M059J (cell line): ENCODE measurements at places on chromosomes 4 and X. TPM values are rescaled to one million over a fixed set of nuclear protein-coding genes. Genes with fewer than 3 reads are reported as not detected.

DNA sequence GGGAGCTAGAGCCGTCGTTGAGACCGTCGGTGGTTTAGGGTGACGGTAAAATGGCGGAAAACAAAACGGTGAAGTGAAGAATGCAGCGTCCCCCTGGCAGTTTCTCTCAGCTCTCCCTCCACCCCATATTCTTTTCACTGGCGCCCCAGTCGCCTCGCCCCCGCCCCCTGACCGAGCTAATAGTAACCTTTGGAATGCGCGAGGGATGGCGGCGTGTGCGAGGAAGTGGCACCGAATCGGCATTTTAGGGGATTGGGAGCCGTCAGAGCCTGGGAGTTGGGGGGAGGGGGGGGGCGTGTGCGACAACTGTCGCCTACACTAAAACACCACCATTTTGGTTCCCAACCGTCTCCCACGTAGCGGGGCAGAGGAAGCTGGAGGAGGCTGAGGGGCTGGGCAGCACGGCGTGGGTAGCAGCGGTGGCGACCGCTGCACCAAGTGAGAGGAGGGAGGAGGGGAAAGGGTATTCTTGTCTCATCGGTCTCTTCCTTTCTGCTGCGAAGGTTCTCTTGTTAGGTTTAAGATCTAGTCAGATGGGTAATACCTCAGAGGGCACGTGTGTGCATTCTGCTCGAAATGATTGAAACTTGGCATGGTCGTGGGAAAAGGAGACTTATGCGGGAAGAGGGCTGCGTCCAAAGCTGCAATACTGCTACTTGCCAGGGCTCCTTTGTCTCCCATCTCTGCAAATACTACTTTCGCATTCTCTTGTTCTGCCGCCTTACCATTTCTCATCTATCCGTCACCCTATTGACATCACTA lies 840 bp downstream of the ZNF711 start:
- peak; percentile 11 for DNase-seq

DNA sequence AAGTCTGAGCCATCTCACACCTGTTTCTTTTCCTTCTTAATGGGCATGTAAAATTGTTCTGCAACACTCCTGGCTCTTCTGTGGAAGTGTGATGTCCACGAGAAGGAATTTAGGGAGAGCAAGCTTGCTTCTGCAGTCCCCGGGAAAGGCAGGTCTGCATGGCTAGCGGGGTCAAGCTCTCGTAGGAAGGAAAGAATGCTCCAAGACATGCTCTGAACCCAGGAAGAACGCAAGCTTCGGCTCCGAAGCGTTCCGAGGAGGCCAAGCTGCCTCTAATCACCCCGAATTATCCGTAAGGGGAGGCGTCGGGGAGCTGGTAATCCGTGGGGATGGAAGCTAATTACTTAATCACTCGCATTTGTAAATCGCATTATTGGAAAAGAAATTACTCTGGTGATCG lies 177.7 kb downstream of the CRLF2 start:
- DNase-seq = no peak

DNA sequence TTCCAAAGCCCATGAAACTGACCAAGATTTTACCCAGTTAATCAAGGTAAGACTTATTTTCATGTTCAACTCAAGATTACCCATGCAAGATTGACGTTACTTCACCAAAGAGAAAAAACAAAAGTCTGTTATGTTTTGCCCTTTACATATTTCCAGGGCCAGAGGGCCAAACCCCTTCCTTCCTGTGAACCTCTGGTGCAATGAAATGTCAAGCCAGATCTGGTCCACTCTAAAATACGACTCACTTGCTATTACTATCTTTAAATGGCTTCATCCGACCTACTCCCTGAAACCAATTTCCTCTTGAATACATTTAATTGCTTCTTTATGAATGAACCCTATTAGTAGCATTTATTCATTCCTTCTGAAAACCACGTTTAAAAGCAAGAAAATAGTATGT lies 33.0 kb downstream of the TSPAN5 start:
- no peak for DNase-seq

DNA sequence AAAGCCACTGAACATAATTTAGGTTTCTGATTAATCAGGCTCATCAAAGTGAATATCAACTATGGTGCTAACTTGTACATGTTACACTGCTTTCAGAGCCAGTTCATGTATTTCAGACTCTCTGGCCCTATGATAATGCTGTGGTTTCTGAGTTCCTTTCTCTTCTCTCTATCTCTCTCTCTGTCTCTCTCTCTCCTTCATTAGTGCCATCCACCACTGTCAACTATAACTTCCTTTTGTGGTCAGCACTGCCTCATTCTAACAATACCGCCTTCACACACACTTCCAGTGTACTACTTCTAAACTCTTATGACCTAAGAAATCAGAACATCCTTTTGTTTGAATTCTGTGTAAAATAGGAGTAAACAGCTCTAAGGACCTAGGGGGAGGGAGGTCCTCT lies 907.1 kb downstream of the RPA4 start:
- peak; percentile 42 for DNase-seq

DNA sequence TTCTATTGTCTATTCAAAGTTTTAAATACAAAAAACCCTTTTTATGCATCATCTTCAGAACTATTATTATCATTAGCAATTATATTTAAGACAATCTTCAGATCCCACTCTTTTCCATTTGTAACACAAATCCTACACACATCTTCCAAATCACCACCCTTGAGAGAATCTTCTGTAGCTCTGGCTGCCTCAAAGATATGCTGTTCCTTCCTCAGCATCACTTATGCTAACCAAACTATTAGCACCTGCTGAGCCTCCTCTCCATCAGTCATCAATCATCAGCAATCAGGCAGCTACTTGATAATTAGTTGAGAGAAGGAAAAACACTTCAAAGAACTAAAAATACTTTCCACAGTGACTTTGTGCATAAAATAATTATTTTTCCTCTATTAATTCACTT lies 1082.2 kb downstream of the C4orf33 start:
- DNase-seq = no peak

DNA sequence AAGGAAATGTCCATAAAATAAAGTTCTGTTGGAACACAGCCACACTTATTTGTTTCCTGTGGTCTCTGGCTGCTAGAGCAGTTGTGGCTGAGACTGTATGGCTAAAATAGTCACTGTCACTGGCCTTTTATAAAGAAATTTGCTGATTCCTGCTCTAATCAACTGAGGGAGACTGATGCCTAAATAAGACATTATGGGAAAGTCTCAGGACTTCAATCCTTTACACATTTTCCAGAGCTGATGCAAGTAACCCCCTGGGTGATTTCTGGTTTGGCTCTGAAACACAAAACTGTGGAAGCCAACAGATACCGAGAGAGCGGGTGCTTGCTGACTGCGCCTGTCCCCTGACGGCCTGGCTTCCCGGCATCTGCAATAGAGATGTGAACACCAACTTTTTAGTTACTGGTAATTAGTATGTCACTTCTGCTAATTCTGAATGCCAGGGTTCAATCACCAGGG lies 64.0 kb downstream of the POLR2B start:
- DNase-seq = no peak

DNA sequence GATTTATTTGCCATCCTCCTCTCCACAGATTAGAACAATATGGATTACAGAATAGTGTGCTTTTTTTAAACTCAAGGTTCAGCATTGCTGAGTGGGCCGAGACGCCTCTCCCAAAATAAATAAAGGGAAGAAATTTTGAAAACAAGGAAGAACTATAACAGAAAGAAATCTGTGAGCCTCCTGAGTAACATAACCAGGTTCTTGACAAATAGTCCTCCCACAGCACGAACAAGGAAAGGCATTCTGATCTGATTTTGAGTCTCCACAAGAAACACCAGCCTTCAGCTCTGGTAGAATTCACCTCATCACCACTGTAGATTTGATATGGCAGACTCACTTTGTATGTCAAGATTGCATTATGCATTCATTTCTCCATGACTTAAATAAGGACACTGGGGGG lies 173.6 kb downstream of the HHIP start:
- DNase-seq = no peak

- no peak for DNase-seq
These were observed 30.5 kb upstream of the RBPJ start for GRCh38 chr4:26290321-26290720.

- peak; percentile 52 for DNase-seq
These were observed 1080.9 kb downstream of the FAT4 start for GRCh38 chr4:126395664-126396063.

DNA sequence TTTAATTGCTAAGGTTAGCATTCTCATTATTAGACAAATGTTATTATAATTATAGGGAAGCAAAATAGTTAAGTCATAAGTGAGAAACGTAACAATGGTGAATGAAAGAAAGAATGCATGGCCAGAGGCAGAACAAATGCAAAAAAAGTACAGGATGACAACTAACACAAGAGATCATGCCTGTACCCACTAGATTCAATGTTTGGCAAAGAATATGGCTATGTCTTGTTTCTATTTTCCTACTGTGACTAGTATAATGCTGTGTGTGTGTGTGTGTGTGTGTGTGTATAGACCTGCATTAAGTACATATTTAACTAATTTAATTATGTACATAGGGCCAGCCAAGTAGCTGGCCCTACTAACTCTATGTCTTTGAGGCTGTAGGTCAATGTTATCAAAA lies 12.9 kb upstream of the BMP2K start:
- no peak for DNase-seq

DNA sequence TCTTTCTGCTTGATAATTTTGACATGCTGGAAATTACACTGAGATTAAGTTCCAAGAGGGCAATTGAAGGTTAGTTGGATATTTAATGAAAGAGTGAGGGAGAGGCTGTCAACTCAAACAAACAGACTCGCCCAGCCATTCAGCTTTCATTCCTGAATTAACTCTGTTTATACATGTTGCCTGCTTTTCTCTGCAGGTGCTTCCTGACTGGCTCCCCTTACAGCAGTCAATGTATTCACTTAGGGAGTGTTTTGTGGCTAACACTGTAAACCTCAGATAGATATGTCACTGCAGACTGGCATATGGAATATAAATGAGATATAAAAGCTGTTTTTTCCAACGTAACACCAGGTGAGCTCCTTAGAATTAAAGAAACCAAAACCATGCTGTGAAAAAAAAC lies 28.7 kb downstream of the TMPRSS11A start:
- no peak for DNase-seq

GRCh38 chr4:183747931-183748670 lies 89.0 kb downstream of the TRAPPC11 start:
- DNase-seq = no peak

Gene RHOXF1
- total RNA-seq = not detected in 2 replicates

Gene NPY2R
- not detected in 2 replicates for total RNA-seq

Gene PDGFRA
- 0.62 and 0.81 TPM in 2 replicates for total RNA-seq

Gene PFKFB1
- not detected in 2 replicates for total RNA-seq

Gene CDX4
- not detected in 2 replicates for total RNA-seq

Gene USP26
- total RNA-seq = not detected in 2 replicates

Gene CCDC149
- 5.1 and 8.3 TPM in 2 replicates for total RNA-seq

Gene OCRL
- total RNA-seq = 31.8 and 44.7 TPM in 2 replicates

Gene GLUD2
- total RNA-seq = 0.37 and 0.47 TPM in 2 replicates
